ENCODE measurements at places on chromosomes 6 and 20. TPM values are rescaled to one million over a fixed set of nuclear protein-coding genes. Genes with fewer than 3 reads are reported as not detected.

- no peak for DNase-seq
These were observed 50.0 kb upstream of the FAM83C start for GRCh38 chr20:35342154-35342769.

GRCh38 chr6:2264932-2265331 is 19.5 kb upstream of the GMDS start:
- DNase-seq, result no peak

DNA sequence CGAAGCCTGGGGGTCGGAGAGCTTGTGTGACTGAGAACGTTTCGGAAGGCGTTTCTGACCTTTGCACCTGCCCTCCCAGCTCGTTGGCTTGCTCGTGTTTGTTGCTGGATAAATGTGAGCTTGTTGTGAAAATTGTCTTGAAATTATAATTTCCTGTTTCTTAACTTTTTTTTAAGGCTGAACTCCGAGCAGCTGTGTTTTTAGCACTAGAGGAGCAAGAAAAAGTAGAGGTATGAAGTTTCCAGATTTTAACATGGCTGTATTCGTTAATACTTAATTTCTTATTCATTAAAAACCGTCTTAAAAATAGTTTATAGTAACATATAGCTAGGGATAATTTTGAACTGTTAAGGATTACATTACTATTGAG is 672 bp downstream of the CEP43 start:
- DNase-seq, result no peak

DNA sequence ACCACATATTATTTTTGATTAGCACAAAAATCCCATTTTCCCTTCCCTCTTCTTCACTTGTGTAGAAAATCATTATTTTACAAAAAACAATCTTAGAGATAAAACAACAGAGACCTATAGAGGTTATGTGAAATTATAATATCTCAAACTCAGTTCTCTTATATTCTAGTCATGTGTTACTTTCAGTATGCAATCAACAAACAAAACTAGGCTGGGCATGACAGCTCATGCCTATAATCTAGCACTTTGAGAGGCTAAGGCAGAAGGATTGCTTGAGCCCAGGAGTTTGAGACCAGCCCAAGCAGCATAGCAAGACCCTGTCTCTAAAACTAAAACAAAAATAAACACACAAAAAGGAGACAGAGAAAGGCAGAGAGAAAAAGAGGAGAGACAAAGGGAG is 211.4 kb upstream of the SGK1 start:
- no peak for DNase-seq

DNA sequence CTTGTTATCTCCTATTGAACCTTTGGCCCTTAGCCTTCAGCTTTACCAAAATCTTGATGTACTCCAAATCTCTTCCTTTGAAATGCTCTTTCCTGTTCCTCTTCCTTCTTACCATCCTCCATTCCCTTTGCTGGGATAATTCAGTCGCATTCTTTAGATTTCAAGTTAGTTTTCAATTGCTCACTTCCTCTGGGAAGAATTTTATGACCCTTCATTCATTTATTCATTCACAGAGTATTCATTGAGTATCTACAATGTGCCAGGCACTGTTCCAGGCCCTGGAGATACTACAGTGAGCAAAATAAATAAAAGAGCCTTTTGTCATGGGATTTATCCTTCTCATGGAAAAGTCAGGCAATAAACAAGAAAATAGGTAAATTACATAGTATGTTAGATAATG is 548.2 kb upstream of the FLRT3 start:
- no peak for DNase-seq

- DNase-seq, result no peak
These were observed 884 bp downstream of the SLC2A10 start for GRCh38 chr20:46710153-46710913.

DNA sequence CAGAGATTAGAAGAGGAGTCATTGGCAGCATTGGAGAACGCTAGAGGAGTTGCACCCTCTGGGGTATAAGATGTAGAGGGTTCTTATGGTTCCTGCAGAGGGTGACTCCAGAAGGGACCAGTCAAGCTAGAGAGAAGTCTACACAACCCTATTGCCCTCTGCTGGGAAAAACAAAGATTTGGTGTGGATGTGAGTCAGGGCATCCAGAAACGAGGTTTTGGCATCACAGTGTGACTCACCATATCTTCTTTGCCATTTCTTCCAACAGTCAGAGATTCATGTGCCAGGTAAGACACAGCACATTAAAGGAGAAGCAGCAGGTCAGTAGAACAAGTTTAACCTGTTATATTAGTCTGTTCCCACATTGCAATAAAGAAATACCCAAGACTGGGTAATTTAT is 598.8 kb downstream of the MAFB start:
- DNase-seq, result no peak

DNA sequence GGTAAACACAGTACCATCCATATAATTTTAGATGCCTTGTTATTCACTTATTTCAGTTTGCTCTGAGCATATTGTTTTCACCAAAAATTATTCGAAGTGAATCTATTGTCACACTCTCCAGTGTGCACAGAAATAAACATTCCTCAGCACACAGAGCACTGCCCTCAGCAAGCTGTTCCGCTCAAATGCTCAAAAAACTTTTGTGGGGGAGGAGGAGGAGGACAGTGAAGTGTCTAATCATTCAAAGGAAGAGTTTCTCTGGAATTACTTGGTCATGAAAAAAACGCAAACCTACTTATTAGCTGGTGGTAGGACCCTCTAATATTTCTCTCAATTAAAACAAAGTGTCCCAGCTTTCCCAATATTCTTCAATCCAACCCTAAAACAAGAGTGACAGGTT is 88.3 kb downstream of the DTNBP1 start:
- DNase-seq, result no peak

DNA sequence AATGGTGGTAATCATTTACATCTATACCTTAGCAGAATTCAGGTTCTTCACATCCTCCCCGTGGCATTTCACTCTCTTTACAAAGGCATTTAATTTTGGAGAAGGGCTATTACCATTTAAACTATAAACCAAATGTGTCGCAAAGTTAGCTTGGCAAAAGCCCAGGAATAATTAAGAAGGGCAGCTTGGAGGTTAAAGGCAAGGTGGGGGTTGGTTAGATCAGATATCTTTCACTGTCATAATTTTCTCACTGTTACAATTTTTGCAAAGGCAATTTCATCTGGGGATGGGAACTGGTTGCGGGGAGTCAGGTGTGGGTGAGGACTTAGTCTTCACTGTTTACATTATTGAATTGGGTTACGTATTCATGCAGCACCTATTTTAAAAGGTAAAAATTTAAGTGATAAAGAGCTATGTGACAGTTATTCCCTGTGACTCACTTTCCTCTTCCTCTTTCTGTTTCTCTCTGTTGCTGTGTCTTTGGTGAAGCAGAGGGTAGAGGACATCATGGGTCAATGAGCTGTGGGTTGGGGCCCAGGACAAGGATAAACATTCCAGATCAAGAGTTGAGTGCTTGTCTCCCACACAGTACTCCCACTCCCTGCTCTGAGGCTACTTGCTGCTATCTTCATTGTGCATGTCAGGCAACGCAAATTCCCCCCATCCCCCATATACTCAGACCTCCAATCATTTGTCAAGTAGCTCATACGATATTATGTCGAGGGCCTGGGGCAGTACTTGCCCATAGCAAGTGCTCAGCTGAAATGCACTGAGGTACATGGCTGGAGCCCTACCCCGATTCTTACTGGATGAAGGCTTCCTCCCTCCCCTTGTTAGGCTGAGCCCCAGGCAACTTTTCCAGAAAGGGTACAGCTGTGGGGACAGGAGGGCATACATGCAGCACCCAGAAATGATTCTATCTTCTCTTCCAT is 223.1 kb upstream of the MYLIP start:
- no peak for DNase-seq

DNA sequence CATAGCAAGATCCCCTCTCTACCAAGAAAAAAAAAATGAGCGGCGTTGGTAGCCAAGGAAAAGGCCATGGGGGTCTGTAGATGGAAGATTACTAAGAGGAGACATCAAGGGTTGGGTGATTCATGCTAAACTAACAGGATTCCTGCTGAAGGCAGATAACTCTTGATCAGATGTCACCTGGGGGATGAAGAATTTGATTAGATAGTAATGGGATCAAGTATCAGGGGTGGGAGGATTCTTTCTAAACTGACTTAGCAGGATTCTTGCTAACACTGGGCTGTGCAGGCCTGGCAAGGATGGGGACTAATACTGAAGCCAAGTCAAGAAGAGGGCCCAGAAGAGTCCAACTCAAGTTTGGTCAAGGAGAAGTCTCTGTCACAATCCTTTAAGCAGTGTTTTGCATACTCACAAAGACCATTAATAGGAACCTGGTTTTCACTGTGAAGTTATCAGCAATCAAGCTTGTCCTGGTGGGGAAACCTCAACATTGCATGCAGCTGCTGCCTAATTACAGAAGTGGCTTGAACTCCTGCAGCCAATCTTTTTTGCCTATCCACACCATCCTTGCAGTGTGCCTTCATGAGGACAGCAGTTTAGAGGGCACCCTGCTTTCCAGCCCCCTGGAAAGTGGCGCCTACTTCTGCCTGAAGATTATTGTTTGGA is 61.3 kb downstream of the ANKRD6 start:
- no peak for DNase-seq

DNA sequence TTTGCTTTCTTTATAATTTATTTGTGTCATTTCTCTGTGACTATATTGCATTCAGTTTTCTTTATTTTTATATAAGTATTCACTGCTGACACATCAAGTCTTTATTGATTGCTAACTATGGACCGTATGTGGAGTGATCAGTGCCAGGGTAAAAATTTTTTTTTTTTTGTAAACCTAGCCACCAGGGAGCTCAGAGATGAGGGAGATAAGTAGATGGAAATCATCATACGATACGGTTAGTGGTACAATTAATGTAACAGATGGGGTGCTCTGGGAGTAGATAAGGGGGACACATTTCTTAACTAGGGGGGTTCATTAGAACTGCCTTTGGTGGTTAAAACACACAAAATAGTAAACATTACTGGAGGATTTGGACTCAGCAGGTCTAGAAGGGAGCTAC is 68.3 kb downstream of the AFDN start:
- DNase-seq, result no peak

- no peak for DNase-seq
These were observed 6.5 kb downstream of the CEP162 start for GRCh38 chr6:84220809-84221409.

- no peak for DNase-seq
These were observed 32.3 kb upstream of the RNF24 start for GRCh38 chr20:4047614-4048013.

GRCh38 chr20:14721926-14722452 is 384.6 kb upstream of the FLRT3 start:
- DNase-seq, result no peak

DNA sequence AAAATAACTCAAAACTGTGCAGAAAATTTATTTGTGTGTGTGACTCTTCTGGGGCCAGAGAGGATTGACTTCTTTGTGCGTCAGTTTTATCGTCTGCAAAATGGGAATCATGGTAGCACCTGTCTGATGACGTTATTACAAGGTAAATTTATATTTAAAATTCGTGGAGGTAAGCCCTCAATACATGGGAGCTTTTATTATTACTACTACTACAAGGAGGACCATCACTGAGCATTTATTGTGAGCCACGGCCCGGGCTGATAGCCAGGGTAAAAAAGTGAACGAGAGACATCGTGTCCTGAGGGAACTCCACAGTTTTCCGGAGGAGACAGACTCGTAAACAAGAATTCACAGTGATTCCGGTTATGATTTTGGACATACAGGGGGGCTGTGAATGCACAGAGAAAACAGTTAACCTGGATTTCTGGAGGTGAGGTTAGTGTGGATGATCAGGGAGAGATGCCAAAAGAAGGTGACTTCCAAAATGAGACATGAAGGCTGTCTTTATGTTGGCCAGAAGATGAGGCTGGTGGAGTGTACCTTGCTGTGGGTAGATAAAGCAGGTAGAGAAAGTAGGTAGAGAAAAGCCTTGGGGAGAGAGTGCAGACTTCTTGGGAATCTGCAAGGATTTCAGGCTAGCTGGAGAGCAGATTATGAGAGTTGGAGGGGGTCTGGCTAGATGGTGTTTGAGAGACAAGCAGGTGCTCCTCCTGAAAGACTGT is 10.6 kb upstream of the SERINC3 start:
- no peak for DNase-seq

- no peak for DNase-seq
These were observed 368.9 kb upstream of the SULF2 start for GRCh38 chr20:48154040-48154765.

DNA sequence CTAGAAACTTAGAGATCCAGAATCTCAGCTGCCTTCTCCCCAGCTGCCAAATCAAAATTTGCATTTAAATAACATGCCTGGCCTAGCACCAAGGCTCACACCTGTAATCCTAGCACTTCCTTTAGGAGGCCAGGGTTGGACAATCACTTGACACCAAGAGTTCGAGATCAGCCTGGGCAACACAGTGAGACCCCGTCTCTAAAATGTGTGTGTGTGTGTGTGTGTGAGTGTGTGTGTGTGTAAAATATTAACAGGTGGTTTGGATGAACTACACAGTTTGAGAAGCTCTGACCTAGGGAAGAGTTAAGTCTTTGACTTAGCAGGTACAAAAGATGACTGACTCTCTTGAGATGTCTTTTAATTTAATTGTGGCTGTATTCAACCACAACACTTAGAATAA is 20.2 kb upstream of the CD2AP start:
- DNase-seq, result no peak

- no peak for DNase-seq
These were observed 266.4 kb upstream of the BMP2 start for GRCh38 chr20:6501061-6501460.

DNA sequence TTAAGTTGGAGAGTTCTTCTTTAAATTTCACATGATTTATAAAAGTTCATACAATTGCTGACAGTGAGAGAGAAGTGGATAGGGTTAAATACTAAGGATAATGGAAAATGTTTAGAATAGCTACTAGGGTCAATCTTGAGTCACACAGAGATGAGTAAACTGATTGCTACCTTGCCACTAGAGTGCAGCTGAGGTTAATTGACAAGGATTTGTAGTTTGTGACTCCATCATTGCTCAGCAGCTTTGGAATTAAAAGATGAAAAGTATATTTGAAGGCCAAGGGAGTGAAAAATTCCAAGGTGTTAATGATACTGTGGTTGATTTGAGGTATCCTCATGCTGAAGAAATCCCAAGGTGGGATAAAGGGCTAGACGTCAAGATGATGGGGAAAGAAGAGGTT is 524.0 kb downstream of the UTRN start:
- no peak for DNase-seq

DNA sequence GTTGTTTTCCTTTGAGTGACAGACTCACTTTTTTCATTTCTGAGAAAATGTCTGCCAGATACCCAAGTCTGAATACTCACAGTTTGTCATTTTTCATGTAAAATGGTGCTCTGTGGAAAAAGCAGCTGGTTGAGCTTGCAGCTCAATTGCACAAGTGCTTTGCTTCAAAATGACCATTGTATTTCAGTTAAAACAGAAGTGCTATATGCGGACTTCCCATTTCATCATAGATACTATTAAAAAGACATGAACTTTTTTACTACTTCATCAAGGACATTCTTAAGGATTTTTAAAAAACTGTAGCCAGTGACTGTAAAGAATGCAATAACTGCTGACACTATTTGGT is 61.5 kb downstream of the KCNS1 start:
- no peak for DNase-seq

GRCh38 chr6:20866935-20867703 is 332.9 kb downstream of the CDKAL1 start:
- DNase-seq, result no peak

GRCh38 chr20:15618912-15619311 is 954.3 kb downstream of the KIF16B start:
- no peak for DNase-seq

CLPSL2 gene
- not detected for polyA plus RNA-seq

CALHM6 gene
- 1.3 TPM for polyA plus RNA-seq

TPBG gene
- polyA plus RNA-seq, result 2.6 TPM

C6orf58 gene
- not detected for polyA plus RNA-seq

C6orf52 gene
- polyA plus RNA-seq, result 0.15 TPM

KHDC1 gene
- 1.1 TPM for polyA plus RNA-seq

Measured in heart left ventricle (tissue), 16 donors.